ENCODE measurements at places on chromosomes 3 and 15.
A peak's percentile ranks its signal among the peaks of the same experiment; 100 is the strongest.

DNA sequence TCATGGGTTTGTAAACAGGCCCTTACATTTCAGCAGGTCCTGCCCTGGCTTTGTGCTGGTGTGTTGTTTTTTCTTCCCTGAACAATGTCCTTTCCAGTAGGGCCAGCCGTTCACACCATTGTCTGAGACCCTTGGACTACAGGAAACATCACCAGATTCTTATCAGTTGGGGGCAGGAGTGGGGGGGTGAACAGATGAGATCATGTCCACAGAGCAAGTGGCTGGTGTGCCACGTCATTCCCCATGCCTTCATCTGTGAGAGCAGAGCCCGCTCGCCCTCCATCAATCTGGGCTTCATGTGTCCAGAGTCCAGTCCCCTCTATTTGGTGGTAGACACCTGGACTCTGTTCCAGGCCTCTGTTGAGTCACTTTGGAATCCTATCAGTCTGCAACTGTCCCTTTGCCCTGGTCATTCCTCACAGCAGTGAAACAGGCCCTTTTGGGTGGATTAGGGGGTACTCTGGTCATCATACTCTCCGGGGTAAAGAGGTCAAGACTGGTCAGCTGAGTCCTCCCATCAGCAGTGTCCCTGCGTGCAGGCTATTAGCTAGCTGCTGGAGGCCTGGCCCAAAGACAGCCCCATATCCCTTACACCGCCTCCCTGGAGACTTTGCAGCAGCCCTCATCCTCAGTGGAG is 15.0 kb downstream of the SEMA3G start:
- DNase-seq: no peak

DNA sequence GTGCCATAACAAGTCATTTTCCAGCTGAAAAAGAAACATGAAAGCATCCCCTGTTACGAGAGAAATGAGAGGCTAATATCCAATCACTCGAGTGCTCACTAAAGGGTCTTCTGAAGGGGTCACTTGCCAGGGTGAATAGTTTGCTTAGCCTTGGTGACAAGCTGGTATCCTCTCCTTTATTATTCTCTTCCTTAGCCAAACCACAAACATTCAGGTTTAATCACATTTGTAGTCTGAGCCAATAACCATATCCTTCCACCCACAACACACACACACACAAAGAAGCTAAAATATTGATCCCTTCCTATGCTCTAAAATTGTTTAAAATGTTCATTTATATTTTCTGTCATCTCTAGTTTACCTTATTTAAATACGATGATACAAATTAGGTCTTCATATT is 240.5 kb upstream of the TMCO5A start:
- no peak for DNase-seq

GRCh38 chr3:23263796-23264195 is 60.7 kb downstream of the UBE2E2 start:
- DNase-seq: no peak

DNA sequence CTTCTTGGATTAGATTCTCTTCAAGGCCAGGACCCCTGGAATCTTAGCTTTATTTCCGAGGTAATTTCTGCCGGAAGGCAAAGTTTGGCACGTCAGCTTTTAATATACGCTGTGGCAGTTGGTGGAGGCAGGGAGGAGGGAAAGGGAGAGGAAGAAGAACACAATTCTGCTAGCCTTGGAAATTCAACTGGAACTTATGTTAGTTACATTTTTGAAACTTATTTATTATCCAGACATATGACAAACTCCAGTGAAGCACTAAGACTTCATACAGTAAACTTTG is 100.1 kb upstream of the TSC22D2 start:
- DNase-seq: no peak

DNA sequence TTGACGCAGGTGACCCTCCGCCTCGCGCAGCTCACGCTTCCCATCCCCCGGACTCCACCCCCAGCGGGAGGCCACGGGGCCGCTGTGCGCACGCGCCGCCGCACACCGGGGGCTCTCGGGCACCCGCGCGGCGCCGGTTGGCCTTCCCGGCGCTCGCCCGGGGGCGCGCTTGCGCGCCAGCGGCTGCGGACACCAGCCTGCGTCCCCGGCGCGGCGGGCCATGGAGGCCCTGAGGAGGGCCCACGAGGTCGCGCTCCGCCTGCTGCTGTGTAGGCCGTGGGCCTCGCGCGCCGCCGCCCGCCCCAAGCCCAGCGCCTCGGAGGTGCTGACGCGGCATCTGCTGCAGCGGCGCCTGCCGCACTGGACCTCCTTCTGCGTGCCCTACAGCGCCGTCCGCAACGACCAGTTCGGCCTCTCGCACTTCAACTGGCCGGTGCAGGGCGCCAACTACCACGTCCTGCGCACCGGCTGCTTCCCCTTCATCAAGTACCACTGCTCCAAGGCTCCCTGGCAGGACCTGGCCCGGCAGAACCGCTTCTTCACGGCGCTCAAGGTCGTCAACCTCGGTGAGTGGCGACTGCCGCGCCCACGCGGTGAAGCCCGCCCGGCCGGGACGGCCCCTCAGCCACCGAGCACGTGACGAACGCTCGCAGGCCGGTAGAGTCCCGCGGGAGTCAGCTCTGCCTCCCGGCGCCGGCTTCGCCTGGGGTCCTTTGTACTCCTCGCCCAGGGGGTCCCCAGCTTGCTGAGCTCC is at the start of gene C15orf61:
Gene C15orf61 (plus strand): TSS at position 103 of the 754 bp plus-strand sequence. CDS start 118 bp downstream, at position 221.
- DNase-seq: peak; percentile 77

- no peak for DNase-seq
Measured at GRCh38 chr15:40633178-40633577, 39.1 kb downstream of the KNL1 start.

DNA sequence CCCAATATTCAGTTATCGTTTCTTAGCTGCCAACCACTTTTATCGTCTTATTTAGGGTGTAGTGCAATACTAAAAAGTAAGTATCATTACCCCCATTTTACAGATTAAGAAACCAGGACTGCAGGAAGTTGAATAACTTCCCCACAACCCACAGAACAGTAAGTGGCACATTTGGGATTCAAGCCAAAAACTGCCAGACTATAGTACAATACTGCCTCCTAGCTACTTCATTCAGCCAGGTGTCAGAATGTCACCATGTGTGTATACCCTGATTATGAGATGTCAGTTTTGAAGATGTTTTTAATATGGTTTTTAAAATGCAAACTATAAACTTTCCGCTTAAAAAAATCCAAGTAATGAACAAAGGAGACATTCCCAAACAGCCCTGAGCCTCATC is 74.2 kb upstream of the PROK2 start:
- DNase-seq: peak; percentile 17

DNA sequence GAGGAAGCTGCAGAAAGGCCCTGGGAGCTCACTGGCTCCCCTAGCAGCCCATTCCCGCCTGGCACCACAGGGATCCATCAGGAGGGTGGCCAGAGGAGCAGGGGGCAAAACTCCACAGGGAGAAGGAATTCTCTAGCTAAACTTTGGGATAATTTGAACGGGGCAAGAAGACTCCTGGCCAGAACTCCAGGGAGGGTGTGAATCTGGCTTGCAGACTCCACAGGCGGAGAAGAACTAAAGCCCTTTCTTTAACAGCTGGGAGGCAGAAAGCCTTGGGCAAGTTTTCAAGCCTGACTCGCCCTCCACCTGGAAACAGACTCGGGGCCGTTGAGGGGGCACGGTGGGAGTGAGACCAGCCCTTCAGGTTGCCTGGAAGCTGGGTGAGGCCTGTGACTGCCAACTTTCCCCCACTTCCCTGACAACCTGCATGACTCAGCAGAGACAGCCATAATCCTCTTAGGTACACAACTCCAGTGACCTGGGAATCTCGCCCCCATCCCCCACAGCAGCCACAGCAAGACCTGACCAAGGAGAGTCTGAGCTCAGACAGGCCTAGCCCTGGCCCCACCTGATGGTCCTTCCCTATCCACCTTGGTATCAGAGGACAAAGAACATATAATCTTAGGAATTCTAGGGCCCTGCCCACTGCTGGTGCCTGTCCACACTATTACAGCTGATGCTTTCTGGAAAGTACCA is 28.6 kb downstream of the SLC27A2 start:
- no peak for DNase-seq

DNA sequence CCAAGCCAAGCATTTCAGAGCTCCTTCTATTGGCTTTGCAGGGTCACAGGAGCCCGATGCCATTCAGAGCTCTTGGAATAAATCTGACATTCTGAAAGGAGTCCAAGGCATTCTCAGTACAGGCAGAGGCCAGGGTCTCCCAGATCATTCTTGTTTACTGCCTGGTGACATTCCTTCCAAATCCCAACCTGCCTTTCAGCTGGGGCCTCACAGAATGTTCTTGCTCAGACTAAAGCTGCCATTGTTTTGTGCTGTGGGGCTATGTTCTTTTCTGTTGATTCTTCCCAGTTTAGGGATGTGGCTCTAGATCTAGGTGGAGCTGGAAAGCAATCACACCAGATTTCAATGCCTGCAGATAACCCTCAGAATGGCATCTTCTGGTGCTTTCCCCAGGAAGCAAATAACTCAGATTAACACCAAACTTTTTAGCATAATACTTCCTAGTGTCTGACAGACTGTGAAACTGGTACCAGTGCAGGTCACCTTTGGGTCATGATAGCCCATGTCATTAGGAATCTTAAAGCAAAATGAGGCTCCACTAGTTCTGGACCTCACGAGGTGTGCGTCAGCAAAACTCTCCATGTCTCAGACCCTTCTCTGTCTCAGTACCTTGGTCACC is 166.9 kb downstream of the CHST2 start:
- no peak for DNase-seq

DNA sequence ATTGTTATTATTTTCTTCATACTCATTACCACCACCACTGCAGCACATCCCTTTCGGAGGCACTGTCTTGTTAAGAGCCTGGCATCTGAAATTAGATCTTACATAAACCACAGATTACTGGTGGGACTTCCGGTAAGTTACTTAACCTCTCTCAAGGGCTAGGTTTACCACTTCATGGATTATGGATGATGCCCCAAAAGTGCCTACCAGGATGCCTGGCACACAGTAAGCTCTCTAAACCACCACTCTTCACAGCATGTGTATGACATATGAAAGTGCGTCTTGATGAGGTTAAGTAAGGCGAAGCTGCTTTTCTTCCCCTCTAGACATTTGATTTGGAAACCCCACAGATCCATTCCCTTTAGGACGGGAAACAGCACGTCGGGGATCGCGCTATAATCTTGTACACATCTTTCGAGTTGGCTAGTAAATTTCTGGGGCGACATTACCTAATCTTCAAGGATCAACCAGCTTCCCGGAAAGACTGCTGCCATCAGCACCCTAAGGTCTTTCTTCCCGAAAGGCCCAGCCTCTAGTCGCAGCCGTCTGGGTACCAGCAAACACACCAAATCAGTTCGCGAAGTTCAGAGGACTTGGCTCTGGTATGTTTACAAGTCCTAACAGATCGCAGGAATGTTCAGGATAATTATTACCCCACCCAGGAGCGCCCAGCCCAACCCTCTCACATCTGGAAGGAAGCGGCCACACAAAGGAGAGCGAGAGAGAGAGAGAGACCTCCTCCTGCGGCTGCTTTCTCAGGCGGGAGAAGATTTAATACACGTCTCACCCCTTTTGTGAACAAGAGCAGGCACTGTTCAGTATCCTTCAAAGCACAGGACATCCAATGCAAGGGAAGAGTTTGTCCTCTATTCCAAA is 155.1 kb upstream of the FRMD4B start:
- DNase-seq: peak; percentile 20

DNA sequence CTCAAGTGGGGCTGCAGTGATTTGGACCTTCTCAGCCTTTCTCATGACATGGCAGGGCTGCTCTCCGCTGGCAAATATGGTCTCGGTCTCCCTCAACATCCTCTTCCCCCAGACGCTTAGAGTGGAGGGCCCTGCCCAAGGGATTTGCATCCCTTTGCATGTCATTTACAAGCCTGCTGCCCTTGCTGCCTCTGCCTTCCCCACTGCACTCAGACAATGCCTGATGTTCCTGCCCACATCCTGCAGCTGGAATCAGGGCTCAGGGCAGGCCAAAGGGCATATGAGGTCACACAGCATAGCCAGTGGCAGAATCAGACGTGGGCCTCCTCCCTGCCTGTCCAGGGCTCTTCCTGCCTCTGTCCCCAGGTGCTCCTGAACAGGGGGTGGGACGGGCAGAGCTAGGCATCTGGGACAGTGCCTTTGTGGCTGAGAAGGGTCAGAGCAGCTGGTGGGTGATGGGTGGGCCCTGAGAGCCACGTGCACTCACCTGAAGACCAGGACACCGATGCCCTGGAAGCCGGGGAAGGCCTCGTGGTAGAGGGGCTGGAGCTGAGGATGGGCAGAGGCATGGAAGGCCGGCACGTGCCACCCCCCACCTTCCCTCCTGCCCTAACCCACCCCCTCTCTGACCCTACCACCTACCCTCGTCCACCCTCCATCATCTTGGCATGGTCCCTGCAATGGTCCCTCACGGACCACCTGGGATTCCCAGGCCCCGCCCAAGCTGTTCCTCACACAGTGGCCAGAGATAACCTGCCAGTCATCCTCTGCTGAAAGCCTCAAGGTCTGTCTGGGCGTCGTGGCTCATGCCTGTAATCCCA is 27.4 kb upstream of the GOLGA6C start:
- no peak for DNase-seq

All from skin of body (tissue), 3 donors.